OCI-LY7 (cell line): ENCODE measurements at places on chromosomes 13 and 19. TPM values are rescaled to one million over a fixed set of nuclear protein-coding genes. Genes with fewer than 3 reads are reported as not detected.

MEIOSIN gene
- total RNA-seq, result not detected in 2 replicates

KLK12 gene
- not detected in 2 replicates for total RNA-seq

LYL1 gene
- total RNA-seq, result 70.4 and 72.5 TPM in 2 replicates

USP12 gene
- 27.6 and 28.0 TPM in 2 replicates for total RNA-seq

KIR2DL3 gene
- not detected in 2 replicates for total RNA-seq

OR10H1 gene
- total RNA-seq, result 0.11 TPM in 1 of 2 replicates, not detected in the other

MFSD12 gene
- 72.6 and 78.8 TPM in 2 replicates for total RNA-seq

LENG9 gene
- total RNA-seq, result 1.8 and 3.6 TPM in 2 replicates

GJA3 gene
- not detected in 2 replicates for total RNA-seq

MUC16 gene
- not detected in 2 replicates for total RNA-seq

SHISA2 gene
- not detected in 2 replicates for total RNA-seq

PSG2 gene
- not detected in 2 replicates for total RNA-seq

KLK11 gene
- not detected in 2 replicates for total RNA-seq

FBXO17 gene
- total RNA-seq, result not detected in 2 replicates

PEAK3 gene
- 0.18 TPM in 1 of 2 replicates, not detected in the other for total RNA-seq

PNMA8B gene
- 0.33 and 0.40 TPM in 2 replicates for total RNA-seq

IGFL3 gene
- not detected in 2 replicates for total RNA-seq

PCDH20 gene
- total RNA-seq, result not detected in 2 replicates

ADGRE2 gene
- 0.11 TPM in 1 of 2 replicates, not detected in the other for total RNA-seq
